Mucosa of gallbladder (tissue), 1 donor: ENCODE measurements at places on chromosomes 13 and 19. TPM values are rescaled to one million over a fixed set of nuclear protein-coding genes. Genes with fewer than 3 reads are reported as not detected.

The CPAMD8 gene
- total RNA-seq, result 2.9 TPM

- DNase-seq, result no peak
Measured at GRCh38 chr13:101869553-101869952, 417.1 kb downstream of the ITGBL1 start.

GRCh38 chr13:58946274-58946673 is 1217.5 kb downstream of the DIAPH3 start:
- no peak for DNase-seq

The PSG3 gene
- total RNA-seq, result not detected

DNA sequence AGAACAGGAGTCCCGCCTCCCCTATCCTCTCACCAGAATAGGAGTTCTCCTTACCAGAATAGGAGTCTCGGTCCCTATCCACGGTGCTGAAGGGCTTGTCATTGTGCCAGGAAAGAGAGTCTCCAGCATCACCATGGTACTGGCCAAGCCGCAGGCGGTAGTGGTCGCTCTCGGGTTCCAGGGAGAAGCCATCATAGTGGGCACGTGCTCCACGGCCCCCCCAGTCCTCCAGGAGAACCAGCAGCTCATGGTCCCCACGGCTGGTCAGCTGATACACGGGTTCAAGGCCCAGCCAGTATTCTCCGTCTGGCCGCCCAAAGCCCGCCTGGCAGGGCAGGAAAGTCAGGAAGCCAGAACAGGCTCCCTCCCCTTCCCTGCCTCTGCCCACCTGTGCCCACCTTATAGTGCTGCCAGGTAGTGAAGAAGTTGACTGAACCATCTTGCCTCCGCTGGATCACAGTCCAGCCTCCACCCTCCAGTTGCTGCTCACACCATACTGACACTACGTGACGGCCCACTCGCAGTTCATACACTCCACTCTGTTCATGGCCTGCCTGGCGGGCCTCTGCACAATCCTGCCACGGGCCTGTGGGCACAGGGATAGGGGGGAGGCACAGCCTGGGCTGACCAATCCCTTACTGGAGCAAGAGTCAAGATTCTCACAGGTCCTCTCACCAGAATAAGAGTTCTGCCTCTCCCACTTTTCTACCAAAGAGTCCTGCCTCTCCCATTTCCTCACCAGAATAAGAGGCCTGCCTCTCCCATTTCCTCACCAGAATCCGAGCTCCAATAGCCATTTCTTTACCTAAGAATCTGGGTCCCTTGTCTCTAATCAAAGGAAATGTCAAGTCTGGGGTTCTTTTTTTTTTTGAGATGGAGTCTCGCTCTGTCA is 7.4 kb downstream of the SHFL start:
- DNase-seq, result no peak

GRCh38 chr19:34171539-34171876 is 796 bp upstream of the LSM14A start:
- DNase-seq, result no peak

GRCh38 chr13:113187883-113188665 is 20.4 kb downstream of the PCID2 start:
- DNase-seq, result no peak

The MYCBP2 gene
- 71.8 TPM for total RNA-seq

The SLC10A2 gene
- 5.2 TPM for total RNA-seq

The BCAM gene
- 75.9 TPM for total RNA-seq

- DNase-seq, result no peak
Measured at GRCh38 chr13:27026396-27026795, 145.2 kb downstream of the USP12 start.

The PPP1R12C gene
- total RNA-seq, result 189 TPM

The TNFAIP8L1 gene
- total RNA-seq, result 7.3 TPM

DNA sequence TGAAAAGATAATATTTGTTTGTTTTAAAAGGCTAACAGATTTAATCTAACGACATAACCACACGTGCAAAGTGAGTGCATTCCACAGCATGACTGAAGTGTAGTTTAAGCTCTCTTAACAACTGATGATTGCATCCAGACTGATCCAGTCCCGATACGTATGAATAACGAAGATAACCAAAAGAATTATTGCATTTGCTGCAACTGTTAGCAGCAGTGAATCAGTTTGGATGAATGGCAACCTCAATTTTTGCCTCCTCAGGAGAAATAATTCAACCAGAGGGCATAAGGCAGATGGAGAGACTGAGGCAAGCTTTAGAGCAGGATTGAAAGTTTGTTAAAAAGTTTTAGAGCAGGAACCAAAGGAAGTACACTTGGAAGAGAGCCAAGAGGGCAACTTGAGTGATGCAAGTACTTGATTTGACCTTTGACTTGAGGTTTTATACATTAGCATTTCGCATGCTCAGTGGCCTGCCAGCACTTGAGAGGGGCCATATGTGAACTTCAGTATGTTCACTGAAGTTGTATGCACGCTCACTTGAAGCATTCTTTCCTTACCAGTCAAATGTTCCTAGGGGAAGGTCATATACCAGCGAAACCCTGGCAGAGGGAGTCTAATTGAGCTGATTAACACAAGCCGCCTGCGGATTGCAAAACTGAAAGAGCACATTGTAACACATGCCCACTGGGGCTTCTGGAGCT is 835.0 kb upstream of the PCDH20 start:
- DNase-seq, result no peak

GRCh38 chr19:48321372-48321621 is 4.1 kb upstream of the EMP3 start:
- DNase-seq, result peak; percentile 98

DNA sequence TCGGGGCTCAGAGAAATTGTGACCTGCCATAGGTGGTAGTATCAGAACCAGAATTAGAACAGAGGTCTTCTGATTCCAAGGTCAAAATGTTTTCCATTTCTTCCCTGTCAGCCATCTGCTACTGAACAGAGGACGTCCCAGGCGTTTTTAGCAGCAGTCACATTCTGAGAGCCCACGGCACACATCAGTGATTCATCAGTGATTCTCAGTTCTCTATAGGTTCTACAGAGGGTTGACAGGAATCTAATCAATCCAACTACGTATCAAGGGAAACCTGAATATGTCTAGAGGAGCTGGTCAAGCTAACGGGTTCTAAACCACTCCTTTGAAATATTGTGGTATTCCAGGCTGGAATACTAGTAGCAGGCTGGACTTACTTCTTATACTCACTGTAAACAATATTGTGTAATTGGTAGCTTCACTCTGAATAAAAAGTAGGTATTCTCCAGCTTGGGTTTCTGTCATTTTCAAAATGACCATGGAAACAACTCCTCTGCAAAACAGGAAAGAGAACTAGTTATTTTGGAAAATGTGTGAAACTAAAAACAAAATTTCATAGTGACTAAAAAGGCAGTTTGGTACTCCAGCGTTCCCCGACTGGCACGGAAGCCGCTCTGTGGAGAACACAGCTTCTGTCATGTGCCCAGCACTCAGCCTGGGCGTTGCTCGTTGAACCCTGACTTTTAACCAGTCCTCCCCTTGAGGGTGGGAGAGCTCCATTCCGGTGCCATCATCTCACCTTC is 43.2 kb downstream of the FLT3 start:
- no peak for DNase-seq

The COMP gene
- 2.0 TPM for total RNA-seq

DNA sequence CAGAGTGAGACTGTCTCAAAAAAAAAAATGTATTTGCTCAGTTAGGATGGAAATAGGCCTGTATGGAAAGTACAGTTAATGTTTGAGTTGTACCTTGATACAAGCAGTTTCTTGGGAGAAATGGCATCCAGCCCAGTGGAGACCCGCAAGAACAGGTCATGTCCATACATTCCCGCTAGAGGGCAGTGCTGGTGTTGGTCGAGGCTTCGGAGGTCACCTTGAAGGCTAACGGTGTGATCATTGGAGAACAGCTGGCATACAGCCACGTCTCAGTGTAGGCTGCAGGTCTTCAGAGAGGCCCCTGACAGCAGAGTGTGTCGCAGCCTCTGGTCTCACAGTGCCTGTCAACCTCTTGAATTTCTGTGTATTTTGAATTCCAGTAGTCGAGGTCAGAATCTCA is 7.5 kb downstream of the ZNF610 start:
- DNase-seq, result peak; percentile 31

The BTBD2 gene
- total RNA-seq, result 92.2 TPM

GRCh38 chr19:4297901-4298809 is 4.0 kb downstream of the TMIGD2 start:
- DNase-seq, result no peak

GRCh38 chr19:29292153-29292552 is 79.2 kb upstream of the UQCRFS1 start:
- no peak for DNase-seq

DNA sequence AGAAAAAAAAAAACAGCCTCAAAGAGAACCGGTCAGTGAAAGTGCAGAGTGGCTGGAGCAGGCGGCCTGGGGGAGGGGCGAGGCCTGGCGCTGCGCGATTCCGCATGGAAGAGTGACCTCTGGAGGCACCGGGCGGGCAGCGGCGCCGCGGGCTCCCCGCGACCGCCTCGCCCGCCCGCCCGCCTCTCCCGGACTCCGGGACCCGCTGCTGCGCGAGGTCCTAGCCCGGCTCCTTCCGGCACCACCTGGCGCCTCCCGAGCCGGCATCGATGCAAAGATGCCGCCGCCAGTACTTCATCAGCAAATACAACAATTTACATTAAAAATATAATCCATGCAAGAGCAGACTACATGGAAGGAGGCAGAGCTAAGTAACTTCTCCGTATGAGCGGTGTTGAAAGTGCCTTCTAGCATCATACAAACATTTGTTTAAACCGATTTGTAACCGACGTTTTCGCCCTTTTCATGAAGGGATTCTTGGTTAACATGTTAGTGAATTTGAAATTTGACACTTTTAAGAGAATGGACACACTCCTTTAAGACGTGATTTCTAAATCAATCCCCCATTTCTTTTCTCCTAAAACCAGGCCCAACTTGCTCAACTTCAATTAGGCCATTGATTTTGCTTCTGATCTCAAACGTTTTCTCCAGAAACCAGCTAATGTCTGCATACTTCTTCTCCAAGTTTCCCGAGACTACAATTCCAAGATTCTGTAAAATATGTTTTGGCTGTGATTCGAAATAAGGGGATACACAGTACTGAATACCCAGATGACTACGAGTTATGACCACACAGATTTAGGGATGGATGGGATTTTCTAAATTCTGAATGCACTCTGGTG is 2.1 kb downstream of the EFNB2 start:
- DNase-seq, result peak; percentile 85

DNA sequence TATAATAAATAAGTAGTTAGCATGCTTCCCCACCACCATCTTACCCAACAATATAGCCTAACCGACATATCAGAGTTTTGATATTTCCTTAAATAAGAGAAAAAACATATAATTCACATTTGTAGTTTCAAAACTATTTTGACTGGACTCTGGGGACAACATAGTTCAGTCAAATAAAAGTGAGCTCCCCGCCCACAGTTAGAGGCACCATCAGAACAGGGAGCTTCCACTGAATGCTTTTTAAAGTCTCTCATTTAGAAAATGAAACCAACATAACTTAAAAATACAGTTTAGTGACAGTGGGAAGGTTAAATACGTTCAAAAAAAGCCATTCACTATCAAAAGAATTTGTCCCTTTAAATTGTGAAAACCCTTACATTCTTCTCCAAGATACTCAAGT is 92.8 kb downstream of the EPSTI1 start:
- DNase-seq, result no peak

GRCh38 chr19:16234552-16235445 is 37.1 kb downstream of the AP1M1 start:
- DNase-seq, result no peak

The FGF22 gene
- 0.17 TPM for total RNA-seq

GRCh38 chr19:16062789-16063188 is 13.5 kb upstream of the TPM4 start:
- DNase-seq, result no peak

DNA sequence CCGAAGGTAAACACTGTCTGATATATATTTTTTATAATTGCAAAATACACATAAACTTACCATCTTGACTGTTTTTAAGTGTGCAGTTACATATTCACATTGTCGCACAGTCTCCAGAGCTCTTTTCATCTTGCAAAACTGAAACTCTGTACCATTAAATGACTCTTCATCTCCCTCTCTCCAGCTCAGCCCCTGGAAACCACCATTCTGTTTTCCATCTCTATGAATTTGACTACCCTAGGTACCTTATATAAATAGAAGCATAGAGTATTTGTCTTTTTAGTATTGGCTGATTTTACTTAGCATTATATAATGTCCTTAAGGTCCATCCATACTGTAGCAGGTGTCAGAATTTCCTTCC is 45.8 kb downstream of the LRCH1 start:
- DNase-seq, result no peak

- DNase-seq, result no peak
Measured at GRCh38 chr13:102233566-102234208, 168.2 kb downstream of the FGF14 start.

DNA sequence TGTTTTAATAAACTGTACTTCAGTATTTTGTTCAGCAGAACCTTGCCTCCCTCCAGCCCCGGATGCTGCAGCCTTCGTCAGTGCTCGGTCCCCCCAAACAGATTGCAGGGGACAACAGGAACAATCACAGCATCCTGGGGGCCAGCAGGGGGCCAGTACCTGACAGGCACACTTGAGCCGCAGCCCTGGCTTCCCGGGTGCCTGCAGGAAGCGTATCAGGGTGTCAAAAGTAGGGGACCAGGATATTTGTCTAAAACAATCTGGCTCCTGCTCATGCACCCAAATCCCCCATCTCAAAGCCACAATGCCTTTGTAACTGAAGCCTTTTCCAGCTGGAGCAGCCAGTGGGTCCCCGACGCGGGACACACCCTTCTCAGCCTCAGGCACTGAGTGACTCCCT is 167.5 kb upstream of the TSHZ3 start:
- DNase-seq, result no peak

The SACS gene
- 8.4 TPM for total RNA-seq

GRCh38 chr13:103276775-103277498 is 210.7 kb upstream of the SLC10A2 start:
- DNase-seq, result no peak

The STOML3 gene
- not detected for total RNA-seq

DNA sequence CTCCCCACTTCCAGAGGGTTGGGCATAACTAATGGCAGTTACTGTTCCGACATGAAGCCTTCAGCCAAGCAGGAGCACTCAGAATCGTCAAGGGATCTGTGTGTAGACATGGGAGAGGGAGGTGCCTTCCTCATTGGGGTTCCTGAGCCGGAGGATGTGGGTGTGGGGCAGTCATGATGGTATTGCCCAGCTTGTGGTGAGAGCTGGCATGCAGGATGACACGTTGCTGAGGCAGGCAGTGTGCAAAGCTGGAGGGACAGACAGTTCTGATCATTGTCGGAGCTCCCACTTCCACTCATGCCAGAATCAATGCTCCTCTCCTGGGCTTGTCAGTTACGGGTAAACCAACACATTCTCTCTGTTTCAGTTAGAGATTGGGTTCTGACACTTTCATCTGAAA is 83.9 kb upstream of the TSC22D1 start:
- no peak for DNase-seq

- no peak for DNase-seq
Measured at GRCh38 chr19:38547421-38547820, 70.3 kb downstream of the MAP4K1 start.

The APOC4 gene
- total RNA-seq, result not detected
